Left kidney (tissue), 8 donors: ENCODE measurements at places on chromosomes 13 and 19. TPM values are rescaled to one million over a fixed set of nuclear protein-coding genes. Genes with fewer than 3 reads are reported as not detected.

The DLEU7 gene
- polyA plus RNA-seq = 1.4 TPM

The CRX gene
- polyA plus RNA-seq = 0.15 TPM

The C19orf81 gene
- polyA plus RNA-seq = 1.00 TPM

The CPAMD8 gene
- 43.5 TPM for polyA plus RNA-seq

The TPRX2 gene
- not detected for polyA plus RNA-seq

The KLK13 gene
- 0.76 TPM for polyA plus RNA-seq

DNA sequence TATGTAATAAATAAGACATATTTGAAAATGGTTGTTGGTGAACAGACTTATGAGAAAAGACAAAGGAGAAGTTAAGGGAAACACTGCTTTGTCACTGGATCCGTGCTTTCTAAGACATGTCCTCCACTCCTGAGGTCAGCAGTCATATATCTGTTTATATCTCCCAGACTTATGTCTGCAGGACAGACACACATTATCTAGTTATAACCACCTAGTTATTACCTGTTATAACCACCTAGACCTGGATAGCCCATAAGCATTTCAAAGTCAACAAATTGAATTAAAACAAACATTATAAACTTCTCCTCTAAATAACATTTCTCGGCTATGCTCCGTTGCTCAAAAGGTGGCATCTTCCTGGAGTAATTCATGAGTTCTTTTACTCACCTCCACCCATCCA, 96.4 kb downstream of the SPRY2 start:
- DNase-seq = no peak

DNA sequence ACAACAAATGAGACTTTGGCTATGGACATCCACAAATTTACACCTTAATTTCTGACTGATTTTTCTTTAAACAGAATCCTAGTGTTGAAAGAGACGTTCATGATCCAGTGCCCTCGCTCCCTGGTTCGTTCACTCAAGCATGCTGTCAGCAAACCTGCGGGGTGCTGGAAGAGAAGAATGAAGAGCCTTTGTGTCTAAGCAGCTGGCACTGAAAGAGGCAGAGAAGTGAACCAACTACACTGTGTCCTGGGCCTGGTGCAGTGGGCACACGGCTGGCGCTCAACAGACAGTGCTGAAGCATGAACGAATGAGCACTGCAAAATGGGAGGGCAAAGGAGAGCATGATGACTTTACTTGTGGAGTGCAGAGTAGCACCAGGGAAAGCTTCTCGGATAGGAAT, 46.8 kb downstream of the MIPEP start:
- no peak for DNase-seq

- no peak for DNase-seq
Measured at GRCh38 chr13:100875392-100876043, 200.9 kb upstream of the TMTC4 start.

DNA sequence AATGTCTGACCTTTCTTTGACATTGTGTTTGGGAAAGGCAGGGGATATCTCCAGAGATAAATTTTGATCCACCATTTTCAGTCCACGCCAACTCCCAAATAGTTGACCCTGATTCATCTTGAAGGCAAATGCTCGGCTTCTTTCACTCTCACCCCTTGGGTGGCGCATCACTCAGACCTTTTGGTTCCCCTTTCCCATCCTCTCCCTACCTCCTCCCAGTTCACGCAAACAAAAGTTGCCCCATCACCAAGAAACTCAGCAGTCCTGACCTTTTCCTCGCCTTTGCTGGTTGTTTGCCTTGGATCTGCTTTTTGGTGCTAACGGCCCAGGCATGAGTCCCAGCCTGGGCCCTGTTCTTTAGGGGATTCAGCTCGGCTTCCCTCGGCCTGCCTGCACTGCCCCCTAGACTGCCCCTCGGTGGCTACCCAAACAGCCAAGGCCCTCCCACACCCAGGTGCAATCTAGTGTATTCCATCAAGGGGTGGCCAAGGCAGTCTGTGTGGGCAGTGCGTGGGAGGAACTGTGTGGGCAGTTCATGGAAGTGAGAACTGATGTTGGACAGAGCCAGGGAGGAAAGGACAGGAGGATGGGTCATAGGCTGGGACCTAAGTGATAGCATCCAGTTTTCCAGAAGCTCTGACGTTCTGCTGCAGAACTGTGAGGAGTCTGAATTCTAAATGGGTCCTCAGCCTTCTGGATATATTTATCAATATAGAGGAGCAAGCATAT, 255.7 kb downstream of the DLEU7 start:
- DNase-seq = no peak

DNA sequence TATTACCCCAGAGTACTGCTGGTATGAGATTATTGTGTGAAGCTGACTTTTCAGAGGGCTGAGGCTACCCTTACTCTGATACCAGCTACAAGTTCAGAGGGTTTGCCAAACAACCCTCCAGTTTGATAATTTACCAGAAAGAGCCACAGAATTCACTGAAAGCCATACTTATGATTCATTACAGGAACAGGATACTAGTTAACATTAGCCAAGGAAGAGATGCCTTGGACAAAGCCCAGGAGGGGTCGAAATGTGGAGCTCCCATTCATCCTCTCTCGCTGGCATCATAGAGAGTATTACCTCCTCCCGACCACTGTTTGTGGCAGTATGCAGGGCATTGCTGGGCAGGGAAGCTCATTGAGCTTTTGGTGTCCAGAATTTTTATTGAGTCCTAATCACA, 364.3 kb downstream of the KCNRG start:
- no peak for DNase-seq

- DNase-seq = no peak
Measured at GRCh38 chr19:9060564-9061340, 26.1 kb upstream of the OR1M1 start.

GRCh38 chr19:47707135-47707925, 5.9 kb upstream of the EHD2 start:
- peak; percentile 62 for DNase-seq

- DNase-seq = no peak
Measured at GRCh38 chr19:3907626-3908265, 25.1 kb upstream of the NMRK2 start.

DNA sequence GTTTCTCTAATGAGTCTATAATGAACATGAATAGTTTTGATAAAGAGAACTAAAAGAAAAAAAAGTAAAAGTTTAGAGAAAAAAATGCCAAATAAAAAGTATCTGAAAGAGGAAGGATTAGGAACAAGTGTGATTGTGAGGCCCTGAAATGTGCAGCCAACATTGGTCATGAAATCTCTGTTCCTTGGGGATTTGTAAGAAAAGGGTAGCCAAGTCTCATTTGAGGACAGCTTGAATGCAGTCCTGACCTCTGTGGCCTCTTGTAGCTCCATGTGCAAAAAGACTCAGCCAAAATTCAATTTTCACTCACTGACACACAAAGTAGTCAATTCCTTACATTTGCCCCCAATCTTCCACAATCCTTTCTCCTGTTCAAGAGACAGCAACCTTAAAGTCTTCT, 167.9 kb downstream of the KLF12 start:
- DNase-seq = no peak

DNA sequence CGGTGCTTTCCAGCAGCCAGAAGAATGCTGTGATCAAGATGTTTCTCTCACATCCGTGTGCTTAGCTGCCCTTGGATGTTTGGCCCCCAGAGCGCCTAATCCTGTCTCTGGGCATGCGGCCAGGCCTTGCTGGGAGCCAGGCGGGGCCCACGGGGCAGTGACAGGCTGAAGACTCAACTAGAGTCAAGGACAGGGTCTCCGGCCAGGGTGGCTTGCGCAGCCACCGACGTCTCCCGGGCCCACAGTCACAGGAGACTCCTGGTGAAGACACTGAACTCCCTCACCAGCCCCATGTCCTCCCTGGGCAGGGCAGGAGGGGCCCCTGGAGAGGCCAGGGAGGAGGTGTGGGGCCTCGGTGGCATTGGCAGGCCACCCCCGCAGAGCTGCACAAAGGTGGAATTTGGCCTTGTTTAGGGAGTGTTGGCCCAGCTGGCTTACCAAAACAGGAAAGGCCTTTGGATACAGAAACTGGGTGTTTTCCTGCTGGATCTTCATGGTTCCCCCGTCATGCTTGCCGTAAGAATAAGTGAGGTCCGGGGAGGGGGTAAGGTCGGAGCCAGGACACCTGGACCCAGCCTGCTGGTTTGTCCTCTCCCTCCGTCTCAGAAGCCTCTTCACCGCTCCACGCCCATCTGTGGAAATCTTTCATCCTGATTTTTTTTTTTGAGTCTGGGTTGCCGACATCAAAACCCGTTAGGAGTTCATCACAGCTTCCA, 10.0 kb upstream of the NDUFS7 start:
- no peak for DNase-seq

- DNase-seq = no peak
Measured at GRCh38 chr19:48378194-48378570, 13.2 kb downstream of the KDELR1 start.

- DNase-seq = no peak
Measured at GRCh38 chr13:28220166-28220565, 81.8 kb downstream of the PAN3 start.

DNA sequence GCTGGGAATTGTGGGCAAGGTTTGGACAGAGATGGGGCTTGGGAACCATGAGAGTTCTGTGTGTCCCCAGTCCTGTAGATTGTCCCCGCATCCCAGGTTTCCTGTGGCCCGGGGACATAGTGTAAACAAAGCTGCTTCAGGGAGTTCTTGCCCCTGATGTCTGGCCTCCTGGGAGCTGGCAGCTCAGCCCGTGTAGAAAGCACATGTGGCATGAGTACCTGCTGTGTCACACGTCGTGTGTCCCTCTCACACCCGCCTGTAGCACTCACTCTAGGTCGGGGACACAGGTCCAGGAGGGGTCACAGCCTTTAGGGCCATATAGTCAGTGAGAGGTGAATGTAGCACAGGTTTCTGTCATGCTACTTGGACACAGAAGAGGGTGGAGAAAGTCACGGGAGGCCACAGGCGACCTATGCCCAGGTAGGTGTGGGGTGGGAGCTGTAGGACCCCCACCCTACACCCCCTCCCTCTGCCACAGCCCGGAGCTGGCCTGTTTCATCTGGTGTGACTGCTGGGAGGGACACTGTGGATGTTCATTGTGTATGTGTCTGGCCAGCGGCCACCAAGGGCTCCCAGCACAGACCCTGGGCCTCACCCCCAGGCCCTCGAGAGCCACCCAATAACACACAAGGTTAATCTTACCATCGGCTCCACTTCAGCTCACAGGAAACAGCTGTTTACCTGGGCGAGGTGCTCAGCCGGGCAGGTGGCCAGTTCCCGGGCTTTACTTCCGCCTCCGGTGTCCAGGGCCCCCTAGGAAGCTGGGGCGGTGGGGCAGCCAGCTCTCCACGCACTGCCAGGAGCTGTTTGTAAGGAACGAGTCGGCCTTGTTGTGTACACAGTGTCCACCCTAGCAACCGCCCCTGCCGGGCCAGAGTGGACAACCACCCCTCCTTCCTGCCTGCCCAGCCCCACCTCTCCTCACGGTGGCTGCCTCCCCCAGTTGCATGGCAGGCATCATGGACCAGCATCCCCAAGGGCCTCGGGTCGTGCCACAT, 49.7 kb downstream of the COMP start:
- no peak for DNase-seq

DNA sequence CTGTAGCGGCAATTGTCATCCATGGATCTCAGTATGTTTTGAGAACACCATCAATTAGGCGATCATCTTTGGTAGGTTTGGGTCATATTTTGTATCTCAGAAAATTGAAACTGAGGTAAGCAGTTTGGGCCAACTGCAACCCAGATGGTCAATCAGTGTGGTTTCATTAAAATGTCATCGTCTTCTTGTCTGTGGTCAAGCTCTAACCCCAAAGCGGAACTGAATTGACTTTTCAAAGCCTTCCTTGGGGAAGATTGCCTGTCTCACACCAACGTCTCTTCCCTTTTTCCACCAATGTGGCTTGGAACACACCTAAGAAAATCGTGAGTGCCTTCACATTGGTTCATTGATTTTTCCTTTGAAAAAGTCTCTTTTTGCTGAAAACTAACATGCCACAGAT, 56.3 kb upstream of the UBAC2 start:
- DNase-seq = no peak

- no peak for DNase-seq
Measured at GRCh38 chr13:106455190-106455589, 80.3 kb downstream of the EFNB2 start.

- no peak for DNase-seq
Measured at GRCh38 chr13:22372261-22372660, 701.4 kb downstream of the FGF9 start.

DNA sequence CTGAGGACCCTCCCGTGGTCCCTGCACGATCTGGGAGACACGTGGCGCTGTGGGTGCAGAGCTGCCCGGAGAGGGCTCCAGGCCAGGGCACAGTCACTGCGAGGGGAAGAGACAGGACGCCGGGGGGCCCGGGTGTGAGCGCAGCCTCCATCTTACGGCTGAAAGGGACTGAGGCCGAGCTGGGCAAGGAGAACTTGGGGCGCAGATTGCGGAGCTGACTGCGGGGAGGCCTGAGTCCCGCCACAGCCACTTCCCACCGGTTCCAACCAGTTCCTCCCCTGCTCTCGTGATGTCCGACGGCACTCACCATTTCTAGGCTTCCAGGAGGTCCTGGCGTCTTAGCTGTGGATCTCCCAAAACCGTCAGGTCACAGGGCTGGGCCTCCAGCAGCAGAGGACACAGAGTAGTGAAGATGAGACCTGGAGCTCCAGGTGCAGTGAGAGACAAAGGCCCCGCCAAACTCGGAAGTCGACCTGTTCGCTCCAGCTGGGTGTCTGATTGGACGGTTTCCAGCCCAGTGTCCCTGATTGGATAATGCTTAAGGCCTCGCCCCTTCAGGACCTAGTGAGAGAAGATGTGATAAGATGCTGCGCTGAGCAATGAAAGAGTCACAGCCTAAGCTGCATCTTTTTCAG, 4.8 kb upstream of the ZNF253 start:
- peak; percentile 85 for DNase-seq

DNA sequence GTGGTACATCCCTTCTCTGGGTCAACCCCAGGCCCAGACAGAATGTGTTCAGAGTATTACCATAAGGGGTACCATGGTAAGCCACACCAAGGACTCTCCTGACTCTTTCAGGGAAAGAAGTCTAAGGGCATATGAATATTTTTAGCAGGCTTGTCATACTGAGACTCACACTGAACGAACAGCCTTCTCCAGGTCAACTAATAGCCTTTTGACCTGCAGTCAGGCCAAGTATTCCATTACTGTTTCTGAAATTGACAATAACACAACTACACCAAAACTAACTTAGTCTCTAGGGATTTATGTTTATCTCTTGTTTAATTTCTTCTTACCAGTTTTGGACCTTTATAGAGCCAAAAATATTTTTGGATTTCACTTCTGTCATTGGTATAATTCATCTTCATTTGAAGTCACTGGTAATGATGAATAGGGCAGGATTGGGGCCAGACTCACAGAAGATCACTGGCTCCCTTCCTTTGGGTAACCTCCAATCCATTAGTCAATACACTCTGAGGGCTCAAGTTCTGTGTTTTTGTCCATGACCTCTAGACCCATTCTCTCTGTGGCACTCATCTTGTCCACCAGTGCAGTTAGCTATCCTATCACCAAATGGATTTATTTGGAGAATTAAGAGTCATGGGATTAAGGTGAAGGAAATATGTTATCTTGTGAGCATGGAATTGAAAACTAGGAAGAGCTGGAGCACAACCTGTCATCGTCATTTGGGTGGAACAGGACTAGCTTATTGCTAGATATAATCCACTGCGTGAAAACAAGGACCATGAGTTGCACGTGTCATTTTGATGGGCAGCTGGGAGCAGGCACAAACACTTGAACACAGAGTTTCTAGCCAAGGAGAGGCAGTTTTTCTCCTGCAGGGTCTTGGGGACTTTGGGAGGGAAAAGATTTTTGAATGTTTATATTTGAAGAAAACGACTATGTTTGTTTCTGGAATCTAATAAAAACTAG, 313.3 kb downstream of the DCLK1 start:
- DNase-seq = no peak
